ENCODE measurements at places on chromosomes 12 and 14.

- DNase-seq: no peak
These were observed 47.8 kb downstream of the BTBD7 start for GRCh38 chr14:93285044-93285443.

DNA sequence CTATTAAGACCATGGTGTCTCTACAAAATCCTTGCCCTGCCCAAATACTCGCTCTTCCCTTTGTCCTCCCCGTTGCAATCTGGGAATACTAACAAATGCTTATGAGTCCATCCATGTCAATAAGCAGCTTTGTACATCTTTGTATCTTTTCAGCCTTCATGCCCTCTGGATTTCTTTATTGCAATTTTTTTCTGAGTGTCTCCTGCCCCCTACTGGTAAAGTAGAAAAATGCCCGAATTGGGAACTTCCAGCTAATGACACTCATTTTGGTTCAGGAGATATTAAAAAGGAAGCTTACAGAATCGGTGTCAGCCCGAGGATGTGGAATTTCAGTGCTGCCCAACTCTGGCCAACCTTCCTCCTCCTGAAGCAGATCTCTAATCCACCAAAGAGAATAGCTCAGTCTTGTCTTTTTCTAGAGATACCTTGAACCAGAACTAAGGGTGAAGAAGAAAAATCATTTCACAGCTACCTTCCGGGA lies 46.0 kb downstream of the SH2B3 start:
- DNase-seq: peak; percentile 63

DNA sequence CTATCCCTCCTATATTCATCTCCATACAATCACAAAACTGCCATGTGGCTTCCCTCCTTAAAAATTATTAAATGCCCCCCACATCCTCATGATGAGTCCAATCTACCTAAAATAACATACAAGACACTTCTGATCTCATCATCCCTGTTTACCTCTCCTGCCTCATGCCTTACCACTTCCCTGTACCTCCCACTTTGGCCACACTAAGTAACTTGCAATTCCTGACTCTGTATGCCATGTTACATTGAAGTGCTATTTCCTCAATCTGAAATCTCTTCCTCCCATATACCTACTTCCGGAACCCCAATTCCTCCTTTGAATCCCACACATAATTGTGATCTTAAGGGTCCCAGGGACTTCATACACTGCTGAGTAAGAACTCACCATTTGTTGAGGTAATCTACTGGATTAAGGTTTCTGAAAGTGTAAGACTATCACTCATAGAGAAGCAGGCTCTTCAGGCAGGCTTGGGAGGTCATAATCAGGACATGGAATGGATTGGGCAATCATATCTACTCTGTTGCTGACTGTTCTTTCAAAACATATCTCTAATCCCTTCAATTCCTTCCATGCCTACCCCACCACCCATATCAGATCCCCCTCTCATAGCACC lies 117.6 kb upstream of the PLEKHG7 start:
- no peak for DNase-seq

DNA sequence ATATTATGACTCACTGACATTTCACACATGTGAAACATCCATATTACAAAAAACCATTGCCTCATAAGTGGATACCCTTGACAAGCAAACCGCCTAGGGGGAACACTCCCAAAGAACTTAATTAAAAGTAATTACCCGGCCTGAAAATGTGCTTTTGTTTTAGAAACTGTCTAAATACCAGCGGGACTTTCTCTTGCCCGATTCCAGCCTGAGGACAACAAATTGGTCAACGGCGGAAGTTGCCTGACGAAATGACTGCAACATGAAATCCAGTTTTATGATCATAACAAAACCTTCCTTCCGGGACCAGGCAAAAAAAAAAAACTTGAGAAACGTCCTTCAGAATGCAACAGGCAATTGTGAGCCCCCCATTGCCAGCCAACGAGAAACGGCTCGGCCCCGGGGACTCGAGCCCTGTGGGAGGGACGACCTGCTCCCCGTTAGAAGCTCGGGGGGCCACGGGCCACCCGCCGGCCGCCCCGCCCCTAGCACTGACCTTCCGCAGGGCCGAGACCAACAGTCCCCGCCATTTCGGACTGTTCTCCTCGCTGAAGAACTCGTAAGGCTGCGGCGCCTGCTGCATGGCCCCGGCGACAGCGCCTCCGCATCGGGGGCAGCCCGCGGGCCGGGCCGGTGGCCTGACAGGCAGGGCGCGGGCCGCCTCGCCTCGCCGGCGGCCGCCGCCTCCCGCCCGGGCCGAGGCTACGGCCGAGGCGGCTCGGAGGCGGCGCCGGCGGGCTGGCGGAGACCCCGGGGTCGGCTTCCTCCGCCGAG lies 490 bp downstream of the SOS2 start:
- DNase-seq: peak; percentile 46

DNA sequence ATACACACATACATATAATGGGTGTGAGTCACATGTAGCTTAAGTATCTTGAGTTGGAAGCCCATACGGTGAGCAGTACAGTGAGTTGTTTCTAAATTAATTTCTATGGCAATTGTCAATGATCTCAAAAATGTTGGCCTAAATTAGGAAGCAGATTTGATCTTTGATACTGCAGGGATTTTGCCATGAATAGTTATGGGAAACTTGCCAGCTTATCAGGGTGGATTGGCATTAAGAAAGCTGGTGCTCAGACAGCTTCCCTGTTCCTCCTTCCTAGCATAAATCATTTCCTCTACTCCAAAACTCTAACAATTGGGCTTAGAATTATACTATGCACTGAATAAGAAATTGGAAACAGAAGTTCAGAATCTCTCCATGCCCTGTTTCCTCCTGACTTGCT lies 150.9 kb upstream of the FRMD6 start:
- no peak for DNase-seq

DNA sequence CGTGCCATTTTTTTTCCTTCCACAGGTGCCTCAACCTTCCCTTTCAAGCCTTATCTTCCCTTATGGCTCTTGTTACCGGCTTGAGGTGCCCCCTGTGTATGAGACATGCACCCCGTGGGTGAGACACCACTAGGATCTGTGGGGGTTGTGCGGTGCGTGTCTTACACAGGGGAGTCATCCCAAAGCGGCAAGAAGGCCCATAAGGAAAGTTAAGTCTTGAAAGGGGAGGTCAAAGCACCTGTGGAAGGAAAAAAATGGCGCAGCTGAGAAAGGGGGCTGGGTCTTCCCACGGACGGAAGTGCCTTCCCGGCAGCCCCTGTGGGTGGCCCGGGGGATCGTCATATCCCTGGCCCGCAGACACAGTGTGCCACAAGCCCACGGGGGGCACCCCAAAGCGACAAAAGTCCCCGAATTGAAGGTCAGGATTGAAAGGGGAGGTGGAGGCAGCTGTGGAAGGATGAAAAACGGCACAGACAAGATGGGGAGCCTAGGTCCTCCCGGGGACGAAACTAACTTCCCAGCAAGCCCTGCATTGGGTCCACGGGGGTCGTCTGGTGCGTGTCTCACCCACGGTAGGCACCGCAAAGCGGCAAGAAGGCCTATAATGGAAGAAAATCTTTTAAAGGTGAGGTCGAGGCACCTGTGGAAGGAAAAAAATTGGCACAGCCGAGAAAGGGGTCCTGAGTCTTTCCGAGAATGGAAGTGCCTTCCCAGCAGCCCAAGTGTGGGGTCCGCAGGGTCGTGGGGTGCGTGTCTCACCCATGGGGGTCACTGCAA lies 273.3 kb downstream of the ALG10 start:
- no peak for DNase-seq

- no peak for DNase-seq
These were observed 158.3 kb downstream of the ADGRD1 start for GRCh38 chr12:131112021-131112420.

GRCh38 chr14:102731101-102731870 lies 46.0 kb upstream of the TRAF3 start:
- DNase-seq: no peak

- DNase-seq: no peak
These were observed 77.1 kb downstream of the KCNMB4 start for GRCh38 chr12:70443062-70443673.

DNA sequence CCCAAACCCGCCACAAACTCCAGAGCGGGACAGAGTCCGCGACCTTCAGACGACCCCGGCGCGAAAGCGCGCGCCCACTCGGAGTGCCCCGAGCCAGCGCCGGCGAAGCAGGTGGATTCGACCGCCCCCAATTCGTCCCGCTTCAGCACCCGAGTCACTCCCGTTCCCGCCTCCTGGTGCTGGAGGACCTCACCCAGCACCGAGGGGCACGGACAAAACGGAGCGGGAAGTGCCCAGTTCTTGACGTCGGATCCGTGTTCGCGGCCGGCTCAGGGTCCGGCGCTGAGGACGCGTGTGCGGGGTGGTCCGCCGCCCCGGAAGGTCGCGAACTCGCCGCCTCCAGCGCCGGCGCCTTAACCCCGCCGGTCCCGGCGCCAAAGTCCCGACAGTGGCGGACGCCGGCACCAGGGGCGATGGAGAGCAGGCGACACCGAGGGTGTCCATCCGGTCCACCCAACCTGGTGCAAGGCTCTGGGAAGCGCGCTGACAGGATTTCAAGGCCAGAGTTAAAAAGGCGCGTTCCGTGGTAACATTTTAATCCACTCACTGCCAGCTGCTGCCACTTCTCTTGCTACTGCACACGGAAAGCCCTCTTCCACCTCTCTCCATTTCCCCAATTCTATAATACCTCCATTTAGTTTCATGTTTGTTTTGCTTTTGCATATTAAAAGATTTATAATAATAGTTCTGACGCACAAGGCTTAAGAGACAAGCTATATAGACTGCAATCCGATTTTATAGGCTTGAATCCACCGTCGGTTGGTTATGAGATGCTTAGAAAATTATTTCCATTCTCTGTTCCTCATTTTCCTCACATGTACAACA lies 240.0 kb upstream of the CPNE8 start:
- DNase-seq: no peak

DNA sequence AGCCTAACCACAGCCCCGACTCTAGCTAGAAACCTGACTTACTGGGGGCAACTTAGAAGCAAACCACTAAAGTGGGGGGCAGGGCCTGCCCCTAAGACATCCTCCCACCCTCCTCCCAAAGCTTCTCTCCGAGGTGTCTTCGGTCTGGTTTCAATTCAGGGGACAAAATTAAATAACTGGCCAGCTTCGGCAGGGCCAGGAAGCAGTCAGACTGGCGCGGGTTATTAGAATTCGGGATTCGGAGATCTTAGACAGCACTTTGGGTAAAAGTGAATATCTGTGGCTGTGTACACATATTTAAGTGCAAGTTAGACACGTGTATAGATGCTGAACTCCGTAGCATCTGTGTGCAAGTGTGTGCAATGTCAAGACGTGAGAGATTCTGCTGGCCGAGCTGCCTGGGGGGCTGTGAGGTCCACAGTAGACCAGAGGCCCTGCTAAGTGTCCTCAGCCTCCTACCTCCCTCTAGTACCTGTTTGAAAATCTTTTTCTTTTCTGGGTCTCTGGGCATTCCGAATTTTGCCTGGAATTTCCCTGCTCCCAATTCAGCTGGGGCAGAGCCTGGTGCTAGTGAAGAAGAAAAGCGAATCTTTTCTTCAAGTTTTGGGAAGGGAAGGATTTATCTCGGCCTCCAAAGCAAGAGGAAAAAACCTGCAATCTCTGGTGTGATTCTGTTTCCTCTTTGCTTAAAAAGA lies 4.0 kb upstream of the HOXC10 start:
- DNase-seq: no peak

- DNase-seq: no peak
These were observed 42.2 kb upstream of the MANSC4 start for GRCh38 chr12:27822076-27822712.

- no peak for DNase-seq
These were observed 40.6 kb upstream of the RPH3A start for GRCh38 chr12:112750971-112751370.

GRCh38 chr12:93468008-93468371 lies 676 bp downstream of the MRPL42 start:
- no peak for DNase-seq

- DNase-seq: no peak
These were observed 1.7 kb upstream of the ANKRD33 start for GRCh38 chr12:51886021-51886710.

GRCh38 chr14:78983126-78983525 lies 813.0 kb downstream of the NRXN3 start:
- no peak for DNase-seq

- no peak for DNase-seq
These were observed 175.5 kb downstream of the CCDC59 start for GRCh38 chr12:82182601-82183190.

GRCh38 chr14:75905147-75905904 lies 76.5 kb downstream of the TGFB3 start:
- DNase-seq: peak; percentile 8

GRCh38 chr12:105443802-105444652 lies 113.5 kb downstream of the C12orf75 start:
- DNase-seq: no peak

DNA sequence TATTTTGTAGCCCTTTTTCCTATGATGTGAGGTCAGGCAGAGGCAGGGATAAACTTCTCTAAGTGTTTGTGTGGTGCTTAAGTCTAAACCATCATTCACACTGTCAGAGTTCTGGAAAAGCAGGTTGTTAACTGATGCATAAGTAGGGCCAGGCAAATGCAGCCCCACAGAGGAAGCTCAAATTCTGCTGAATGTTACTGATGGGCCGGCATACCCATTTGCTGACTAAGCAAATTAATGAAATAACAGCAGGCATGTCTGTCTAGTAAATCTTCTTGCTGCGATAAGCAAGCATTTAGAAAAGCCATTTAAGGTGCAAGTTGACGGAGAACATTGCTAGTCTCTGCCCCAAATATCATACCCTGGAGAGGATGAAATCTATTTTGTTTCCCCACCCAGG lies 523.2 kb upstream of the CCDC196 start:
- DNase-seq: no peak

- DNase-seq: no peak
These were observed 7.3 kb downstream of the PSEN1 start for GRCh38 chr14:73143617-73144016.

GRCh38 chr14:69259168-69259526 lies 811 bp upstream of the GALNT16 start:
- DNase-seq: no peak

Measured in NCI-H1105 treated with DMSO at 0.1 percent for 48 hours (cell line).